ENCODE measurements at places on chromosomes 4 and X. TPM values are rescaled to one million over a fixed set of nuclear protein-coding genes. Genes with fewer than 3 reads are reported as not detected.
A peak's percentile ranks its signal among the peaks of the same experiment; 100 is the strongest.

- no peak for DNase-seq
Observed at GRCh38 chr4:8832113-8832915, 39.3 kb downstream of the HMX1 start.

DNA sequence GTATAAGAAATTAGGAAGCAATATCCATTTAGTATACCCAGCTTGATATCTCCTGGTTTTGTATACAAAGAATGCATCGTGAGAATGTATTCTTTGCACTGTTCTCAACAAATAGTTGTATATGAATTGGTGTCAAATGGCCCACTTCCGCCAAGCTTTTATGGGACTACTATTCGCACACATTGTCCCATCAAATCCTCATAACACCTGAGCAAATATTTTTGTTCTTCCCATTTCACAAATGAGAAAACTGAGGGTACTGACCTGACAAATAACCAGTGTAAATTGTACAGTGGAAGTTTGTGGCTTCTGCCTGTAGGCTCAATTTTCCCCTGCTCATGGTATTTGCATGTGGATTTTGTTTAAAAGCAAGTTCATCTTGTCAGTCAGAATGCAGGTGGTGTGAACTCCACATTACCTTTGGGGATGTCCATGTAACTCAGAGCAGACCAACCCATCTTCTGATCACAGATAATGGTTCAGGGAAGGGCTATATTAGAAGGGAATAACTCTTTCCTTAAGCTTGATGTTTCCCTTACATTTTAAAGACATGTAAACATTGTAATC lies 51.5 kb upstream of the FAM241A start:
- no peak for DNase-seq

GRCh38 chr4:38400946-38401345 lies 263.1 kb upstream of the KLF3 start:
- no peak for DNase-seq

- peak; percentile 74 for DNase-seq
Observed at GRCh38 chrX:40434947-40435346, 145.8 kb upstream of the ATP6AP2 start.

- no peak for DNase-seq
Observed at GRCh38 chr4:4782969-4783368, 76.5 kb upstream of the MSX1 start.

- no peak for DNase-seq
Observed at GRCh38 chr4:100049872-100050271, 99.8 kb upstream of the H2AZ1 start.

GRCh38 chr4:86319390-86319789 lies 40.5 kb downstream of the MAPK10 start:
- DNase-seq = no peak

DNA sequence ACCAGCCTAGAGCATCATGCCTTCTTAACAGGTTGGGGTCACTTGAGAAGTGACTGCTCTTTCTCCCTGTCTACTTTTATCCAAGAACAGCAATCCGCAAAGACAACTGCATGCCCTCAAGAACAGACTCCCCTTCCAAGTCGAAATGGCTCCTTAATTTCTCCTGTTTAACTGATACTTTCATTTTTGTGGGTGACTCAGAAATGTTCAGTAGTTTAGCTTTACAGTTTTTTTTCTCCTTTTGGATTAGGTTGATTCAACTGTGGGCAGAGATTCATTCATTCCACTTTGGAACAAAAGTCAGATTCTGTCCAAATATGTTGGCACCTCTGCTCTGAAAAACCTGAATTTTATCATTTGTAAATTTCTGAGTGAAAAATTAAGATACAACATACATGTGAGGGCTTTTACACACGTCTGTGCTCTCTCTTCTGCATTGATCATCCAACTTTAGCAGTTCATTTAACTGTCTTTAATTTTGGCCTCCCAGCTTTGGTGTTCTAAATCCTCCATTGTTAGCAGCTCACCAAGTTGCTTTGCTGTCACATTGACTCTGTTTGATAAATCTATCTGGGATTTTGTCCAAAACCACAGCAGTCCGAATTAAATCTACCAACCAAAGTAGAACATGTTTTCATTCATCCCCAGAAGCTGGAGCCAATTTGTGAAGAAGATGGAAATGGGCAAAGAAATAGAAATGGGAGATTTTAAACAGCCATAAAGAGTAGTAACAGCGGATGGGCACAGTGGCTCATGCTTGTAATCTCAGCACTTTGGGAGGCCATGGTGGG lies 50.0 kb downstream of the HOPX start:
- DNase-seq = no peak

Gene VCX
- not detected for total RNA-seq

Gene PDE6B
- total RNA-seq = 12.7 TPM

Gene TMSB15A
- 48.6 TPM for total RNA-seq

Gene SPANXC
- not detected for total RNA-seq

Data from H7 (cell line).